Smooth muscle cell of bladder (primary cell): ENCODE measurements at places on chromosomes 5 and 9. TPM values are rescaled to one million over a fixed set of nuclear protein-coding genes. Genes with fewer than 3 reads are reported as not detected.

ADAMTS2 gene
- total RNA-seq, result 44.2 and 68.5 TPM in 2 replicates

C5orf47 gene
- not detected in 2 replicates for total RNA-seq

ENG gene
- 9.0 and 13.2 TPM in 2 replicates for total RNA-seq

EGFLAM gene
- total RNA-seq, result 2.7 and 4.7 TPM in 2 replicates

TAF11L14 gene
- total RNA-seq, result not detected in 2 replicates

SPINK6 gene
- total RNA-seq, result 3.1 and 15.6 TPM in 2 replicates

CAMSAP1 gene
- total RNA-seq, result 12.9 and 14.4 TPM in 2 replicates

SPATA31A3 gene
- total RNA-seq, result not detected in 2 replicates

STC2 gene
- 484 and 582 TPM in 2 replicates for total RNA-seq

PITX1 gene
- total RNA-seq, result 88.2 and 208 TPM in 2 replicates

GCNT1 gene
- total RNA-seq, result 10.7 and 30.0 TPM in 2 replicates

CYLC2 gene
- total RNA-seq, result not detected in 2 replicates

WDR36 gene
- total RNA-seq, result 49.2 and 77.8 TPM in 2 replicates

CSF2 gene
- total RNA-seq, result 0.18 TPM in 1 of 2 replicates, not detected in the other

SV2C gene
- total RNA-seq, result not detected in 2 replicates

IFNA21 gene
- total RNA-seq, result not detected in 2 replicates

ARSI gene
- 22.2 and 26.8 TPM in 2 replicates for total RNA-seq

C9orf40 gene
- 1.3 and 1.7 TPM in 2 replicates for total RNA-seq

INSL6 gene
- total RNA-seq, result not detected in 2 replicates

DMRT3 gene
- not detected in 2 replicates for total RNA-seq

MYMK gene
- not detected in 2 replicates for total RNA-seq

NR5A1 gene
- total RNA-seq, result not detected in 2 replicates

NR4A3 gene
- 0.55 and 1.00 TPM in 2 replicates for total RNA-seq

UGT3A1 gene
- total RNA-seq, result not detected in 2 replicates

NOXA1 gene
- 0.46 and 0.57 TPM in 2 replicates for total RNA-seq

IFNK gene
- not detected in 2 replicates for total RNA-seq

KCNV2 gene
- not detected in 2 replicates for total RNA-seq

ACOT12 gene
- 0.74 and 2.1 TPM in 2 replicates for total RNA-seq

PDCD1LG2 gene
- 2.6 and 3.2 TPM in 2 replicates for total RNA-seq

DOCK2 gene
- 2.0 and 4.4 TPM in 2 replicates for total RNA-seq

CDX1 gene
- under 0.01 and 0.09 TPM in 2 replicates for total RNA-seq

HTR4 gene
- total RNA-seq, result not detected in 2 replicates

GPR150 gene
- total RNA-seq, result 0.28 TPM in 2 replicates

NAIF1 gene
- 10.8 and 13.0 TPM in 2 replicates for total RNA-seq

PCDHGA11 gene
- total RNA-seq, result 6.4 and 8.5 TPM in 2 replicates

TAF1L gene
- total RNA-seq, result under 0.01 TPM in 1 of 2 replicates, not detected in the other

HAPLN1 gene
- total RNA-seq, result 0.28 and 0.55 TPM in 2 replicates

PLAC8L1 gene
- 0.18 TPM in 1 of 2 replicates, not detected in the other for total RNA-seq

EIF4E1B gene
- not detected in 2 replicates for total RNA-seq

OR1J2 gene
- total RNA-seq, result 0.14 TPM in 1 of 2 replicates, not detected in the other

BTNL9 gene
- total RNA-seq, result not detected in 2 replicates

DIRAS2 gene
- 6.7 and 10.1 TPM in 2 replicates for total RNA-seq

IFNA7 gene
- not detected in 2 replicates for total RNA-seq

IL13 gene
- total RNA-seq, result not detected in 2 replicates

CEL gene
- total RNA-seq, result 0.14 and 0.18 TPM in 2 replicates
